Left lung (tissue), 14 donors: ENCODE measurements at places on chromosomes 4 and X.

GRCh38 chrX:63751481-63751880 is 33.5 kb downstream of the ARHGEF9 start:
- DNase-seq, result no peak

GRCh38 chr4:53055274-53055673 is 193.2 kb downstream of the RASL11B start:
- DNase-seq, result no peak

DNA sequence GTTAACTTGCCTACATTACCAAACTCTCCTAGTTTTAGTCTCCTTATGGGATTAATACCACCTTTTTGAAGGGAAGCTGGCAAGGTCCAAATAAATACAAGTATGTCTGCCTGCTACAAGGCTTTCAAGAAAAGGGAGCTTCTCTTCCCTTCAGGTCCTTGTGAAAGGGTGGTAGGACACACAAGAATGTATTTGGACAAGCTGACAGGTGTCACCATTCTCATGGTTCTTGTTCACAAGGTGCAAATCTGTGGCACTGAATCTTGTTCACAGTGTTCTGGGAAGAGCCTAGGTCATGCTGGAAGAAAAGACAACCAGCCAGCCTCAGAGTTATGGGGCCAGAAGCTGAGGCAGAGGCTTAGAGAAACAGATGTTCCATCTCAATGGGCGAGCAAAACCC is 41.9 kb downstream of the GPC3 start:
- DNase-seq, result no peak

DNA sequence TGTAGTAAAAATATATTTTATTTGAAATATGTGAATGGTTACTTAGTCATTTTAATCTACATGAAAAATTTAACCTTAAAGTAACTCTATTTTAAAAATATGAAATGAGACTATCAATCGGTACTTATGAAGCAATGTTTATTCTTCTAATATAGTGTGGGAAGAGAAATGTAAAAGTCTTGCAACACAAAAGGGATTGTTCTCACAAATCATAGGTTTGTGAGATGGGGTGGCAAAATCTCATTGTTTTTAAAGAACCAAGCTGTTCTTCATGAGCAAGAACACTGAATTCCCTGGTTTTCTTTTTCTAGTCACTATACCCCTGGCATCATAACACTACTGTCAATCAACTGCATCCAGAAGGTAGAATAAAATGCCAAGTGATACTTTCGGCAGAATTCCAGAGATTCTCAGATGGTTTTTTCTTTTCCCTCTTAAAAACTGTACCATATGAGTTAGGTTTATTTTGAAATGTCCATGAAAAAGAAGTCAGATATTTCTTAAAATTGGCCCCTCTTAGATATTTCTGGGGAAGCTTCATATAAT is 52.2 kb downstream of the SNCA start:
- DNase-seq, result no peak

- DNase-seq, result no peak
Observed at GRCh38 chrX:36856849-36857248, 151.3 kb upstream of the FAM47C start.

DNA sequence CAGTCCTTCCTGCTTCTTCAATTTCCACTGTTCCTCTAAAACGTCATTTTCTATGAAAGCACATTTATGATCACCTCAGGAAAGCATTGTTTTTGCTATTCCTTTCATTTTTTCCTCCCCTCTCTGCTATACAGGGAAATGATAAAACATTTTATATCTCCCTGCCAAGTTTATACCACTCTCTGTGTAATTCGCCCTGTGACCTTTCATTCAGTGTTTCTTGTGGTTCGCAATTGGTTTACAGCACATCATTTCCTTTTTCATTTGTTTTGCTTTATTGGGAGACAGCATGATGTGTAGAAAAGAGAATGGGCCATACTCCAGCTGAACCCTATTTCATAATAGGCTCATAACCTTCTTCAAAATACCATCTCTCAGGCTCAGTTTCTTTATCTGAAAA is 99.9 kb upstream of the RAPGEF2 start:
- DNase-seq, result no peak

DNA sequence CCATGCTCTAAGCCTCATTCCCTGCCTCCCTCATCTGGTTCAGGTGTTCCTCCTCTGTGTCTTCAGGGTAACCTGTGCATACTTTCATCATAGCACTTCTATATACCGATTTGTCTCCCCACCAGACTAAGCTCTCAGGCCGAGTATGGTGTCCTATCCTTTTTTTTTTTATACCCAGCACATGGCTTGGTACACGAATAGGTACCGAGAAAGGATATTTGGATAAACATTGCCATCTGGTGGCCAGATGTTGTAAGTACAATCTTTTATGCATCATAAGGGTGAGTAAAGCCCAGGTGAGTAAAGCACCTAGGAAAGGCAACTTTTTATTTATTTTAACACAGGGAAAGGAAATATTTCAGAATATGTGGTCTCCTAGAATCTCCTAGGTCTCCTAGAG is 68.4 kb downstream of the MID2 start:
- DNase-seq, result peak; percentile 21

- DNase-seq, result no peak
Observed at GRCh38 chr4:151688003-151688784, 72.6 kb downstream of the GATB start.

DNA sequence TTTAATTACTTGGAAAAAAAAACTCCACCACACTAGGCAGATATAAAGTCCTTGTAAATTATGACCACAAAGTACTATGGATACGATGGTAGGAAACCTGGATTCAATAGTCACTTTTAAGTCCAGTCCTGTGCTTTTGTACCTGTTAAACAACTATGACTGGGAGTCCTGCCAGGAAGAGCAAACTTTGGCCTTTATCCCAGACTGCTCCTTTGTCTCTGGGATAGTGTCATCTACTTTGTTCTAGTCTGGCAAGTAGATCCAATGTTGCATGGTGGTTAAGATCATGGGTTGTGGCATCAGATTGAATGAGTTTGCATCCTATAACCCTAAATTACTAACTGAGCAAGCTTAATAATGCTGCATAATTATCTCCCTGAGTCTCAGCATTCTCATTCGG is 175.3 kb upstream of the FGF13 start:
- no peak for DNase-seq

DNA sequence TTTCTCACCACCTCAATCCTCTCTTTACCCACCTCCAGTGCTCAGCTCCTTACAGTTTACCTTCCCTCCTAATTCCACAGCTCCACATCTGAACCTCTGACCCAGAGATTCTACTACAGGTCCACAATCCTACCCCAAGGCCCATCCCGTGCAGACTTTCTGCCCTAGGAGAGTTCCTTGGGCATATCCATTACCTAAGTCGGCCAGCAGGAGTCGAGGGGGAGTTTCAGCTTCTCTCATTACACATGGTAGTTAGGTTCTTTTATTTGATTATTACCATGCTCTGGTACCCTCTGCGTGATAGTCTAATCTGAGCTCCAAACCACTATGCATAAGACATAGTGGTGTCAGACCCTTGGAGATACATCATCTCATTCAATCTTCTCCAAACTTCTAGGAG is 117.9 kb downstream of the SH3RF1 start:
- DNase-seq, result no peak

GRCh38 chrX:7149411-7149810 is 1.5 kb upstream of the PUDP start:
- no peak for DNase-seq

DNA sequence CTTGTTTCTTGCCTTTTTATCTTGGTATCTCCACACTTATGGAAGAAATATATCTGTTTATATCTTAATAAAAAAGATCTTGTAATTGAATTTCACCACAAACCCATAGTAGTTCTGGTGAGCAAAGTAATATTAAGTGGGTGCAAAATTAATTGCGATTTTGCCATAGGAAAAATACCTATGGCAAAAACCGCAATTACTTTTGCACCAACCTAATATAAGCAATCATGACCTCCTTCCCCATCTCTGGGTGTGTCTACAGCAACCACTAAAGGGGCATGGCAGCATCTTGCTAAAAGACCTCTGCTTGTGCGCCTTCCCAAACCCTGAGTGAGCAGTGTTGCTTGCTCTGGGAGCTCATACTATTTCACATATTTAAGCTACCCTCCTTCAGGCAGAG is 124.2 kb upstream of the GUCY1A1 start:
- no peak for DNase-seq

- DNase-seq, result no peak
Observed at GRCh38 chr4:185343726-185344581, 51.8 kb downstream of the LRP2BP start.

GRCh38 chr4:107863850-107864371 is 39.2 kb downstream of the SGMS2 start:
- no peak for DNase-seq

DNA sequence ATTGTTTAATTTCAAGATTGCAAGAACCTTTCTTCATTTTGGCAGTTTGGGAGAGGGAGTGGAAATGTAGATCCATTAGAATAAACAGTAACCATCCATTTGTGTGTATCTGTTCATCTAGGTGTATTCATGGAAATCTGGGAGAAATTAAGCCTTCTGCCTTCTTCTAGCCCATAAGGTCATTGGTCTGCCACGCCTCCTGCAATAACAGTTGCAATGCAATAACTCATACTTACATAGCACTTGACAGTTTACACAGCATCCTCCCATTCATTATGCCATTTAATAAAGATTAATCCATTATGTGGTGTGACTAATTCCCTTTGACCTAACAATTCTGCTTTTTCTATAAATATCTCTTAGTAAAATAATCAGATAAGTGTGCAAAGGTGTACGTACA is 42.6 kb downstream of the SHROOM4 start:
- DNase-seq, result no peak

- DNase-seq, result no peak
Observed at GRCh38 chr4:71259280-71259679, 79.5 kb upstream of the SLC4A4 start.

DNA sequence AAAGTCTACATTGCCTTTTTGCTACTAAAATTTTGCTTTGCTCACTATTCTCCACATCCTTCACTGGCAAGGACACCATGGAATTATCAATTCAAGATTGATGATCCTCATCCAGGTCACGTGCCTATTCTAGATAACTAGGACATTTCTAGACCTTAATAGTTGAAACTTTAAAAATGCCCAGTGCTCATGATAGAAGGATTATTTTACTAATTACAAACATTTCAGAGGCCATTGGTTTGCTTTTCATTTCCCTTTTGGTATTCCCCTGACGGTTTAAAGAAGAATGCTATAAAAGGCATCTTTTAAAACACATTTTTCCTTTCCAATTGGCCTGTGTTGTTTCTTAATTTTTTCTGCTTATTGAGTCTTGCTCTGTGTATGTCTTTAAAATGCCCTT is 249.4 kb downstream of the NDST4 start:
- DNase-seq, result no peak

DNA sequence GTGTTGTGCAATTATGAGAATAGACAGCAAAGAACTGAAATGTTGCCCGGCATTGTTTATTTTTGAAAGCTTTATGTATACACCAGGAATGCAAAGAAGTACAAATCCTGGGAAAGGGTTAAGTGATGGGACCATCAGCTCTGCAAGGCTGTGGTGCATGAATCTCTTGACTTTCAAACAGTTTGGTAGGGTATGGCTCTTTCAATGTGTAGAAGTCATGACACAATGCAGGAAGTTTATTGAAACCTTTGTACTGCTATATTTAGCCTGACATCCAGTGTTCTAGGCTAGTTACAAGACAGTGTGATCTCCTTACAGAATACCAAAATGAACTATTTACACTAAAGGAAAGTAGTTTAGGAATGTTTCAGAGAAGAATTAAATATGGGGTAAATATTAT is 206.8 kb upstream of the HAND2 start:
- DNase-seq, result no peak

- peak; percentile 10 for DNase-seq
Observed at GRCh38 chrX:24494647-24495075, 29.6 kb downstream of the PDK3 start.

DNA sequence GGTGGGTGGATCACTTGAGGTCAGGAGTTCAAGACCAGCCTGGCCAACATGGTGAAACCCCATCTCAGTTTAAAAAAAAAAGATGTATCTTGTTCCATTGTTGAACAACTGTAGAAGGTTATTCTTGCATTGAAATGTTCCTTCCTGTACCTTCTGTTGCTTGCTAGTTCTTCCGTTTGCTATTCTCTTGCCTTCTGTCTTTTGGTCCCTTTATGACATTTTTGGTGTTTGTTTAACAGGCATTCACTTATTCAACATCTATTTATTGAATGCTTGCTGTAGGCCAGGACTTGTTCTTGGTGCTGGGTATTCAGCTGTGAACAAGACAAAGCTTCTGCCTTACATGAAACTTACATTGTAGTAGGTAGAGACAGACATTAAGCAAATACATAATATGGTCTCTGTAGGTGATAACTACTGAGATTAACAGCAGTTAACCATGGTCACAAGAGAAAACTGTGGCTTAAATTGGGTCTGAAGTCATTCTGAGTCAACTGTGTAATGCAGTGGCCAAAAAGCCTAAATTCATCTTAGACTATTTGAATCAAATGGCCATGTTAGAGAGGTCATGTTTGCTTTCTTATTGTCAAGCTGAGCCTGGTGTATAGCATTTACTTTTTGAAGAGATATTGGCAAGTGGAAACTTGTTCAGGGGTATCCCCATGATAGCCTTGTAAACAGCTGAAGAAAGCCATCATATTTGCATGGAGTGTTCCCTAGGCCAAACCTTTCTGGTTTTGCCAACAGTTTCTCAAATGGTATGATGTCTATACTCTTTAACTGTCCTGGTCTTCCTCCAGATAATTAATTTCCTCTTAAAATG is 35.6 kb downstream of the GAB1 start:
- DNase-seq, result no peak

DNA sequence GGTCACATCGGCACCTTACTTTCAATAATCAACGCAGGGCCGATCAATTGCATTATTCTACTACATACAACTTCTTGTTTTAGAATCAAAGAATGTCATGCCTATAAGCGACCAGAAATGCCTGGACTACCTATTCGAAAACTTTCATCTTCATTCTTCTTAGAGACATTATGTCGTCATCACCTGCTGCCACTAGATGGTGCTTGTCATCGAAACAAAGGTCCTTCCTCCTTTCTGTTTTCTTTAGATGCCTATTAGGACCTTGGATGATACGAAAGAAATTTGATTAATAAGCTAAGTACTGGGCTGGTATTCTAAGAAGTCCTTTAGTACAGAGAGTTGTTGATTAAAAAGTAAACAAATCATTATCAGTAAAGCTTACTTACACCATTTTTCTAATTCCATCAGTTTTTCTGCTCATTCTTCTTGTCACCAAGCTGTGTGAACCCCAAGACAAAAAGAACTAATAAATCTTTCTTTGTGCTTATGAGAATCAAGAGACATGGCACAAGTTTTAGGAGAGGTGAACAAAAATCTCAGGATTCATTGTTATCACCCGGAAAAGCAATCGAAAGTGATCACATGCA is 154.5 kb upstream of the SLC4A4 start:
- DNase-seq, result no peak

DNA sequence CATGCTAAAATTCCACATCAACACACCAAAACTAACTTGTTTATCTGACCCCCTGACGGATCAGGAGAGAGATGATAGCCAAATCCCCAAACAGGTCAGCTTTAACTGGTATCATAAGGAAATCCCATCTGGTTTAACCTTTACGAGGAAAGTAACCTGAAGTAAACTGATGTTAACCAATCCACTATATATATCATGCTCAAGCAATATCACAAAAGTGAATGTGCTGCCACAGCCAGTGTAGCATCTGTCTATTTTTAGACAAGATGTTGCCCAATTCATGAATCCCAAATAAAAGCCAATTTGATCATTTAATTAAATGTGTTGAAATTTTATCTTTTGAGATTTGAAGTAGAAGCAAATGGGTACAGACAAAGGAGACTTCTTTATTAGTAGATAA is 44.5 kb downstream of the EGF start:
- DNase-seq, result no peak
